Stimulated activated CD4-positive, alpha-beta T cell treated with anti-CD3 and anti-CD28 coated beads, Interleukin-1b, Interleukin-23, amount 100 ng/mL, for 48 hours (primary cell): ENCODE measurements at places on chromosomes 12 and 14.

DNA sequence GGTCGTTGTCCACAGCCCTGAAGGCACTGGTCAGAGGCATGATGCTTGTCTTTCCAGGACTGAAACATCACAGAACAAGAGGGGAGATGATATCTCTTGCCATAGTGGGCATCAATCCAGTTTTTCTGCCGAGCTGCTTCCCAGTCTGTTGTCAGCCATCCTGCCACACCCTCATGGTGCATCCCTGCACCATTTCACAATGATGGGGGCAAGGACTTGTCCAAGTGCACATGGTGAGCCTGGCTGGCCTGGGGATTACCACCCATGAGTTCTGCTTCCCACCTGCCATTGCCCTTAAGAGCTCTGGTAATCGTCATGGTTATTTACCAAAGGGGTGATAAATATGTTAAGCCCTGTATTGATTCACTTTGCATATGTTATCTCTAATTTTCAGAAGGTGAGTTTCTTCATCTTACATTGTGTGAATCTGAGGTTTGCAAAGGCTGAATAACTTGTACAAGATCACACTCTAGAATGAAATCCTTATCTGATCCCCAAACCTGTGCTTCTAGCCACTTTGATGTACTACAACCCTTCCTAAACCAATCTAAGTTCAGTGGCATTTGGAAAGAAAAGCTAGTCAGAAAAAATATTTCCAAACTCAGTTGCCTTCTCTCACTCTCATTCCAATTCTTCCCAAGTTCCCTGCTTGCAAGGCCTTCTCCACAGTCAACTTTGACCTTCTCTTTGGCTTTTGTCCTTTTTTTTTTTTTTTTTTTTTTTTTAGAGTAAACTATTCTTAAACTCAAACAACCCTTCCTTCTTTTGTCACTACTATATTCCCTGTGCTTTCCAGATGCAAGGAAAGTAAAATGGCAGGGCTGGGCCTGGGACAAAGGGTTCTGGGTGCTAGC is 2.3 kb downstream of the AVIL start:
- DNase-seq: no peak

DNA sequence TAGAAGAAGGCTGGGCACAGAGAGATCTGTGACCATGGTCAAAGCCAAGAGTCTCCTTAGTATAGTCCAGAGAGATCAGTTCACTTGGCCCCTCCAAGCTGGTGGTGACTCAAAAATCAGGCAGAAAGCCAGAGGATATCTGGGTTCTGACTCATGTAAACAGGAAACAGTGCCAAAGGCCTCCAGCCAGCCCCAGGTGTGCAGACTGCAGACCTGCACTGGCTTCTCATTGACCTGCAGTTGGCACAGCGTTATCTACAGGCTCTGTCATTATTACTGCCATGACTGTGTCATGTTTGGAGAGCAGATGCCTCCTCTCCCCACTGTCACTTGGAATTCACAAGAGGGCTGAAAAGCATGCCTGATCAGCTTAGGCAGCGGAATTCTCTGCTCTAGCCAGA is 295.7 kb upstream of the PRKD1 start:
- DNase-seq: no peak

DNA sequence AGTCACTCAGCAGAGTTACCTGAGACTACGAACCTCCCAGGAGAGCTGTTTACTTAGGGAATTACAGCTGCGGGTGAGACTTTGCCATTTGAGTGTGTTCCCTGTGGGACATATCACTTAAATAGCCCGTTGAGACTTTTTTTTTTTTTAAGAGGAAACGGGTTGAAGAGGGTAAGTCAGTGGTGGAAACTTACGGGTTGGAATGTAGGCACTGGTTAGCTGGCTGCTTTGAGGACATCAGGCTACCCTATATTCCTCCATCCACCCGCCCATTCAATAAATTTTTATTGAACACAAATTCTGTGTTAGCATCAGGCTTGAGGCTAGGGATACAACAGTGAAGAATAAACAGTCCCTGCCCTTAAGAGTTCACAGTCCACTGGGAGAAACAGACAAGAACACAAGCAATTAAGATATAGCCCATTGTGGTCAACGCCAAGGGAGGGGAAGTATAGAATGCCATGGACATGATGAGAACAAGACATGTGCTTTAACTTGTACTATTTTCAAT is 88.1 kb upstream of the CPSF6 start:
- no peak for DNase-seq

GRCh38 chr14:76772300-76773187 is 11.3 kb downstream of the VASH1 start:
- no peak for DNase-seq

DNA sequence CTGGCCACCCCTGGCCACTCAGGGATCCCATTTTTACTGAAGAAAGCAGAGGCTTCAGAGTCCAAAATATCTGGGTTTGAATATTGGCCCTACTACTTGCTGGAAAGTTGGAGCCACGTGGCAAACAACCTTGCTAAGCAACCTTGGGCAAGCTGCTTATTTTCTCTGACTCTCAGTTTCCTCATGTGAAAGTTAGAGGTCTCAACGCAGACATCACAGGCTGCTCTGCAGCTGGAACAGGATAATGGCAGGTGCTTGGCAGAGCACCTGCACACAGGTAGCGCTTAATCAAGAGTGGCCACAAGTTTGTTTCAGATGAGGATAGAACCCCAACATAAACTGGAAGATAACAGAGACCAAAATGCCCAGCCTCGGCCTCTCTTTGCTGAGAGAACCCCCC is 28.1 kb upstream of the CCND2 start:
- DNase-seq: no peak

- no peak for DNase-seq
Measured at GRCh38 chr12:129862561-129863175, 41.2 kb downstream of the TMEM132D start.

DNA sequence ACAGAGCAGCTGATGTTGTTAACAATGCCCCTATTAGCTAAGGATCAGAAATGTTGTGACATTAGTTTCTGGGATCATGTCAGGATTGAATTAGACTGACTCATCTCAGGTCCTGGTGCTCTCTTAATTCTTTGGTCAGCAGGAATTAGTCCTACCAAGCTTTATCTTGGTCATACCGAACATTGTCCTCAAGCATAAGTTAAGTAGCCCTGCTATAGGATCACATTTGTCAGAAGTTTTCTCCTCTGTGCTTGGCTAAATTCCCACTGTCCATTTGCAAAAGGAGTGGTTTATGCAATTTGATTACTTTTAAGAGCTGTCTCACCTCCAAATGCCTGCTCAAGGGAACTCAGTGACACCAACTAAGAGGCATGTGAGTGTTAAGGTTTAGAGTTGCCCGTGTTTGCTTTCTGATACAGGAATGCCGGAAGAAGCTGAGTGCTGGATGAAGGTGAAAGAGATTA is 48.4 kb upstream of the IFNG-AS1 start:
- DNase-seq: no peak

DNA sequence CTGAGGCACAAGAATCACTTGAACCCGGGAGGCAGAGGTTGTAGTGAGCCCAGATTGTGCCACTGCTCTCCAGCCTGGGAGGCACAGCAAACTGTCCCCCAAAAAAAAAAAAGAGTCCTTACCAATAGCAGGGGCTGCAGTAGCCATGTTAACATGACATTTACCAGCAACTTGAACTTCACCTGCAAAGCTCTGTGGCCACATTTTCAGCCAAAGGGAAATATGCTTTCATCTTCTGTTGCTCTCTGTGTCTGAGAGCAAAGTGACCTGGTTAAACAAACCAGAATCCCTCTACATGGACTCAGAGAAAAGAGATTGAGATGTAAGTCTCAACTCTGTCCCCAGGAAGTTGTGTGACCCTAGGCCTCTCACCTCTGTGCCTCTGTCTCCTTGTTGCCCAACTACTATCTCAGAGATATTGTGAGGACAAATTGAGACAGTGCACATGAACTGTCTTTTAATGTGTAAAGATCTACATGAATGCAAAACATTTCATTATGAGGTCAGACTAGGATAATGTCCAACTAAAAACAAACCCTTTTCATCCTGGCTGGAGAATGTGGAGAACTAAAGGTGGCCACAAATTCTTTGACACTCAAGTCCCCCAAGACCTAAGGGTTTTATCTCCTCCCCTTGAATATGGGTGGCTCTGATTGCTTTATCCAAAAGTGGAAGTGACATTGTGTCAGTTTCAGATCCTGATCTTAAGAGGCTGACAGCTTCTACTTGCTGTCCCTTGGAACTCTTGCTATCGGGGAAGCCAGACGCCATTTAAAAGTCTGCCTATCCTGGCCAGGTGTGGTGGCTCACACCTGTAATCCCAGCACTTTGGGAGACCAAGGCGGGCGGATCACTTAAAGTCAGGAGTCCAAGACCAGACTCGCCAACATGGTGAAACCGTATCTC is 24.7 kb upstream of the P2RX4 start:
- no peak for DNase-seq

DNA sequence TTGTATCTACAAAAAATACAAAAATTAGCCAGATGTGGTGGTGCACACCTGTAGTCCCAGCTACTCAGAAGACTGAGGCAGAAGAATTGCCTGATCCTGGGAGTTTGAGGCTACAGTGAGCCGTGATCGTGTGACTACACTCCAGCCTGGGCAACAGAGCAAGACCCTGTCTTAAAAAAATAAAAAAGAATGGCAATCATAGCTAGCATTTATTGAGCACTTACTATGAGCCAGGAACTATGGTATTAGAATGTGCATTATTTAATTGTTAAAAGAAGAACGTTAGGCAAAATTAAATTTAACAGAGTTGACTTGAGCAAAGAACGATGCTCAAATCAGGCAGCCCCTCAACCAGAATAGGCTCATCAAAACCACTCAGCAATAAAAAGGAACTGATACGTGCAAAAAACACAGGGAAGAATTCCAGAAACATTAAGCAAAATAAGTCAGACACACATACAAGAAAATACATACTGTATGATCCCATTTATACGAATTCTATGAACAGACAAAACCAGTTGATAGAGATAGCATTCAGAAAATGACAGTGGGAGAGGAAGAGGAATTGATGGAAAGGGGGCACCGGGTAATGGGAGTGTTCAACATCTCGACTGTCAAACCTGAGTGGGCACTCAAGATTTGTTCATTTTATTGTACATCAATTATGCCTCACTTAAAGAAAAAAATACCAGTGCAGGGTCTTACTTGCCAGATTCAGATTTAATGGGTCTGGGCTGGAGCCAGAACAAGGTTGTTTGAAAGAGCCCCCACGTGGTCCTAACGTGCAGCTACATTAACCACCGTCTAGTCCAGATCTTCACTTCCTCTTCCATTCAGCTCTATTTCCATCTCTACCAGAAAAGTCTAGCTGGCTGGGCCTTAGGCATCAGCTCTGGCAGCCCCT is 8.0 kb downstream of the SCNN1A start:
- no peak for DNase-seq

DNA sequence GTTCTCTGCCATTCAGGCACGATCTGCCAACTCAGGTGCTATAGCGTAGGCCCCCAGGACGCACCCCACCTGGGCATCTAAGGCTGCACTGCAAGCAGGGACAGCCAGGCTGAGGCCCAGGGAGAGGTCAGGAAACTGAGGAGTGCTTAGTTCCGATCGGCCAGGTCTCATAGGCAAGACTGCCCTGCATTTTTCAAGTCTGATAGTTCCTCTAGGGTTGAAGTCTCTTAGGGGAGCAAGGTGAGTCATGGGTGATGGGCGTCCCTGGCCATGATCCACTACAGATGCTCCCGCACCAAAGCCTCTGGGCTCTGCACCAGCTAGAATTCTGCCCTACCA is 13.2 kb downstream of the NOPCHAP1 start:
- DNase-seq: no peak

- DNase-seq: no peak
Measured at GRCh38 chr12:89706551-89706950, 2.1 kb downstream of the ATP2B1 start.

DNA sequence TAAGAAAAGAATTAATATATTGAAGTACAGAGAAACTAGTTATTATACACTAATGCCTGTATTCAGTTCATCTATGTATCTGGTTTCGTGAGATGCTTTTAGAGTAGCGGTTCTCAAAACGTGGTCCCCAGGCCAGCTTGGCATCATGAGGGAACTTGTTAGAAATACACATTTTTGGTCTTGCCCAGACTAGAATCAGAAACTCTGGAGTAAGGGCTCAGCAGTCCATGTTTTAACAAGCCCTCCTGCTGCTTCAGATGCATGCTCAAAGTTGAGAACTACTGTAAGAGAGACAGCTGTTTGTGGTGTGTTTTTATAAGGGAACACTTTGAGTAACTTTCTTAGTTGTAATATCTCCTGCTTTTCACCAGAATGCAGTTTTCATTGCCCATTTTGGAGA is 18.1 kb downstream of the GPATCH2L start:
- DNase-seq: no peak

- no peak for DNase-seq
Measured at GRCh38 chr14:74502236-74503019, 8.9 kb downstream of the ISCA2 start.

DNA sequence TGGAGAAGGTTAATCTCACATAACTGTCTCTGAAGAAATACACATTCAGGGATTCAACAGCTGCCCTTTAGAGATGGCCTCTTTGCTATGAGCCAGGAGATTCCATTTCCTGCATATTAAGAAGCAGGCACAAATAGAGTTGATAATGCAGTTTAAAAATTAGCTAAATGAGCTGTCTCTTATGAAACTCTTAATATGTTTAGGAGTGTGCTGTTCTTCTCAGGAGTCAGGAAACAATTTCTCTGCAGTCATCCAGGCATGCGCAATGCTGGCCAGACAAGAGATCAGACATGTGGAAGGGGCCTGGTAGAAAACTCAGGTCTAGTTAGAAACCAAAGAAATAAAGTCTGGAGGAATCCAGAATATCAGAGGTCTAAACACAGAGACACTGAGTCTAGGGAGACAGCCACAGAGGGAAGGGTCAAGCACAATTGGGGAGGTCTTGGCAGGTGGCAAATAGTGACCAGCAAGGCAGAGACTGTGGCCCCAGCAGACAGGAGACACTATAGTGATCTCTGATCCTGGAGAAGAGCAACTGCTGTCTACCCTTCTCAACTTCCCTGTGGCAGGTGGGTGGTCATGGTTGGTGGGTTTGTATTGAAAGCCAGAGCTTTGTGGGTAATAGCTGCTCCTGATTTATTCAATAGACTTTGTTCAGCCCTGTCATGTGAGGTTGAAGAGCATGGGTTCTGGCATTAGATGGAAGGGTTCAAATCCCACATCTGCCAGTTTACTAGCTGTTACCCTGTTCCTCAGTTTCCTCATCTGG is 185.8 kb upstream of the RMST start:
- no peak for DNase-seq
